PC-9 (cell line): ENCODE measurements at places on chromosomes 5 and 9. TPM values are rescaled to one million over a fixed set of nuclear protein-coding genes. Genes with fewer than 3 reads are reported as not detected.

IL13 gene
- not detected in 2 replicates for total RNA-seq

DNA sequence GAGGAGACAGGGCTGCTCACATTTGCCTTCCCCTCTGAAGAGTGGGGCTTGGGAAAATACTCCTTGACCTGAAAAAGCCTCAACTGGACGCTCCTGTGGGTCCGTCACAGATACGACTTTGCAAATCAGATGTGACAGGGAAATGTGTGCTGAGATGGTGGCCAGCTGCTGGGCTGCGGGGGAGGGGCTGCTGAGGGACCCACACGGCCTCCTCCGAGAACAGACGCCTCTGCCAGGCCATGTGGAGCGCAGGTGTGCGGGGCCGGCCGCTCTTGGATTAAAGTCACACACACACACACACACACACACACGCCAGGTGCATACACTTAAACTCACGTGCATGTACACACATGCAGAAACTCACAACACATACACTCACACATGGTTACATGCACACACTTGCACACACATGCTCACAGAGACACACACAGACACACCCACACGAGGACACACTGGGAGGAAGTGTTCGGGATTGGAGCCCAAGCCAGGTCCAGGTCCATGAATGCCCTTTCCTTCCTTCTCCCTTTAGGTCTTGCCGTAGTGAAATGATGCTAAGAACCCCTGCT, 167.4 kb downstream of the GAPVD1 start:
- no peaks in the 10 kb centered on the region for H3K36me3 ChIP-seq
- no peaks in the 10 kb centered on the region for H3K27me3 ChIP-seq
- no peak overlapping the region for H3K27ac ChIP-seq
- no peak overlapping the region for H3K4me3 ChIP-seq
- DNase-seq = no peak

DNA sequence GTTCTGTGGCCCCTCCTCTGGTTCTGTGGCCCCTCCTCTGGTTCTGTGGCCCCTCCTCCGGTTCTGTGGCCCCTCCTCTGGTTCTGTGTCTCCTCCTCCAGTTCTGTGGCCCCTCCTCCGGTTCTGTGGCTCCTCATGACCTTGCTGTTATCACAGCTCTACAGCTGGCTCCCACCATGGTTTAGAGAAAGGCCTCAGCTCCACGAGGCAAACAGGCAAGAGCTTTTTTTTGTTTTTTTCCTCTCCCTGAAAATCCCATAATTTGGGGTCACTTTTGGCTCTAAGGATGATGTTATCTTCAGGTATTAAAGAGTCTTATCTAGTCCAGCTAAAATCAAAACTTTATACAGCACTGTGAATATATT, 31.8 kb downstream of the C5orf15 start:
- DNase-seq = no peak
- H3K36me3 ChIP-seq = no peaks in the 10 kb centered on the region
- peak overlapping the region; percentile 99 for H3K27ac ChIP-seq
- H3K4me3 ChIP-seq = no peak overlapping the region

DNA sequence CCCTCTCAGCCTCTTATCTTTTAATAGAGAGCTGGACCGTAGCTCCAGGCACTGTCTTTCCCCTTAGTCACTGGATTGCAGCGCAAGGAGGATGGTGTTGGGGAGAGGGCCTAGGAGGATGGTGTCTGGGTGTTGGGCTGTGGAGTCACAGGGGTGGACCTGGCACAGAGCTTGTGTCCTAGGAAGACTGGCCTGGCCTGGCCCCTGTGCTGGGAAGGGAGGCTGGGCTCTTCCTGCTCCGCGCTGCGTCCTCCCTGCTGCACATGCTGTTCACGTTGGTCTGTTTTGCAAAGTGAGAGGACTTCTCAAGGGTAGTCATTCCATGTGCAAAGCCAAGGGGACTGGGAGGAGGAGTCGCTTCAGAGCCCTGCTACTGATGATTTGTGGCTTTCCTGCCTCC, 123.9 kb downstream of the EHMT1 start:
- H3K4me3 ChIP-seq = no peak overlapping the region
- H3K27ac ChIP-seq = no peak overlapping the region
- no peaks in the 10 kb centered on the region for H3K27me3 ChIP-seq
- no peak for DNase-seq
- H3K36me3 ChIP-seq = no peaks in the 10 kb centered on the region; the same call in 1 of the 2 replicates

GRCh38 chr9:136921718-136922117, 22.8 kb downstream of the FBXW5 start:
- DNase-seq = no peak
- no peaks in the 10 kb centered on the region; the same call in 1 of the 2 replicates for H3K36me3 ChIP-seq
- no peak overlapping the region for H3K27ac ChIP-seq
- no peak overlapping the region for H3K4me3 ChIP-seq

DNA sequence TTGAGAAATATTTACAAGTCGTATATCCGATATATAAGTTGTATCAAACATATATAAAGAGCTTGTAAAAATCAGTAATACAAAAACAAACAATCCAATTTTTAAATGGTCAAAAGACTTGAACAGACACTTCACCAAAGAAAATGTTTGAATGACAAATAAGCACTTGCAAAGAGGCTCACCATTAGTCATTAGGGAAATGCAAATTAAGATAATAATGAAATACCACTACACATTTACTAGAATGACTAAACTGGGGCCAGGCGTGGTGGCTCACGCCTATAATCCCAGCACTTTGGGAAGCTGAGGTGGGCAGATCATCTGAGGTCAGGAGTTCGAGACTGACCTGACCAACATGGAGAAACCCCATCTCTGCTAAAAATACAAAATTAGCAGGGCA, 134.6 kb upstream of the HAND1 start:
- no peak for DNase-seq
- no peaks in the 10 kb centered on the region for H3K36me3 ChIP-seq
- 0 out of 2 replicates have a peak, but pooled peaks cover 5% of the 10 kb centered on the region for H3K4me1 ChIP-seq
